Glutamatergic neuron (in vitro differentiated cells): ENCODE measurements at places on chromosomes 3 and 15.
A peak's percentile ranks its signal among the peaks of the same experiment; 100 is the strongest.

- DNase-seq = peak; percentile 75
Measured at GRCh38 chr15:55289746-55290527, at the start of gene RAB27A. Gene RAB27A (minus strand): TSS chr15:55289813. CDS start chr15:55234934, 54,879 bp downstream.

GRCh38 chr3:134277066-134277660 lies 26.5 kb upstream of the RYK start:
- no peak for DNase-seq

DNA sequence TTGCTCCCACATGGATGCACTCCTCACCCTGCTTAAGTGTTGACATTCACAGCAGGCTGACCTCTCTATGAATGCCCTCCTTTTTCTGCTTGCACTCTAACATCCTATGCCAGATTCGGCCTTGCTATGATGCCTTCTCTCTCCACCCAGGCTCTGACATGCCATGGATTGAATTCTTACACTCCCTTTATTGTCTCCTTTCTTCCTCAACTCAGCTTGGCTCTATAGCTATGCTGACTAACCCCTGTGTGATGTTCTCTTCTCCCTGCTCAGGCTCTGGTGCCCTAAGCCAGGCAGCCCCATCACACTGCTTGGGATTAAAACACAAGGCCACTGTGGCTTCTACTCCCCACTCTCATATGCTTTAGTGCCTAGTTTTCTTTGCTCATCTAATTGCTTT lies 563.7 kb downstream of the NSUN3 start:
- no peak for DNase-seq

- DNase-seq = no peak
Measured at GRCh38 chr3:171173736-171174135, 147.2 kb upstream of the SLC2A2 start.

DNA sequence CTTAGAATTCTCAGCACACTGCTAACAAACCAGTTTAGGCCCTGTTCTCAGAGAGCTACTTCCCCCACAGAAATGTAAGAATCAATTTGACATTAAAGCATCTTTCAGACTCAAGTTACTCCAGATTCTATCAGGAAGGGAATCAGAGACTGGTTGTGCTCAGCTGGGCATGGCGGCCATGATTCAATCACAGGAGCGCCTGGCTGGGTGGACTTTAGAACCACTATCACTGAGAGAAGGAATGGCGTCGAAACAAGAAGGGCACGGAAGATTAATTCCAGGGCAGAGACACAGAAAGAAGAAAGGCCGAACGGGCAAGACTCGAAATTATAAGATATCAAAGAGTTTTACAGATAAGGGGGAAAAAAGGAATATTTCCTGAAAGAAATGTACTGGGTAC lies 6.2 kb downstream of the TNIK start:
- DNase-seq = no peak

GRCh38 chr3:113658107-113658506 lies 38.3 kb downstream of the USF3 start:
- no peak for DNase-seq

- no peak for DNase-seq
Measured at GRCh38 chr3:76043746-76044145, 258.4 kb upstream of the ZNF717 start.

DNA sequence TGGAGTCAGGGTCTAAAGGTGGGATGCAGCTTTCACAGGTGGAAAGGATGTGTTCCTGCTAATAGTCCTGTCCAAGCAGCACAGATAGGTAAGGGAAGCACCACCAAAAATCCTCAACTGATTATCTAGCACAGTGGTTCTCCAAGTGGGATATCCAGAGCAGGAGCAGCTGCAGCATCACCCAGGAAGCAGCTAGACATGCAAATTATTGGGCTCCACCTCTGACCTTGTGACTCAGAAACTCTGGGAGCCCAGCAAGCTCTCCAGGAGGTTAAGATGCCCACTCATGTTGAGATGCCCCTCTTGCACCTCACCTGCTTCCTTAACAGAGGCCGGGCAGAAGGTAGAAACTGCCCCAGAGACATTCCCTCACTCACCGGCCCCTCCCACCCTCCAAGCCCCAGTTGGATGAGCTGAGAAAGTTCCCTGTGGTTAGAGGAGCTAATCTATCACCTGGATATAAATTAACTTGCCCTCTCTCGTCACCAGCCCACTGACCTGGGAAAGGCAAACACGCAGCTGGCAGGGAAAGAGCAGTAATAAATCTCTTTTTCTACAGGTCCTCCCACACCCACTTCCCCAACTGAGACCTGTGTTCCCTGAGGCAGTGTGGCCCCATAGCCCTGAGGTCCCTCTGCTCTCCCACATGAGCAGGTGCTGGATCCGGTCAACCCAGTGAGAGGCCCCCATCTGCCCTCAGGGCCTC lies 39.3 kb downstream of the ADCY5 start:
- no peak for DNase-seq

- DNase-seq = no peak
Measured at GRCh38 chr3:65146179-65146578, 458.4 kb upstream of the ADAMTS9 start.

DNA sequence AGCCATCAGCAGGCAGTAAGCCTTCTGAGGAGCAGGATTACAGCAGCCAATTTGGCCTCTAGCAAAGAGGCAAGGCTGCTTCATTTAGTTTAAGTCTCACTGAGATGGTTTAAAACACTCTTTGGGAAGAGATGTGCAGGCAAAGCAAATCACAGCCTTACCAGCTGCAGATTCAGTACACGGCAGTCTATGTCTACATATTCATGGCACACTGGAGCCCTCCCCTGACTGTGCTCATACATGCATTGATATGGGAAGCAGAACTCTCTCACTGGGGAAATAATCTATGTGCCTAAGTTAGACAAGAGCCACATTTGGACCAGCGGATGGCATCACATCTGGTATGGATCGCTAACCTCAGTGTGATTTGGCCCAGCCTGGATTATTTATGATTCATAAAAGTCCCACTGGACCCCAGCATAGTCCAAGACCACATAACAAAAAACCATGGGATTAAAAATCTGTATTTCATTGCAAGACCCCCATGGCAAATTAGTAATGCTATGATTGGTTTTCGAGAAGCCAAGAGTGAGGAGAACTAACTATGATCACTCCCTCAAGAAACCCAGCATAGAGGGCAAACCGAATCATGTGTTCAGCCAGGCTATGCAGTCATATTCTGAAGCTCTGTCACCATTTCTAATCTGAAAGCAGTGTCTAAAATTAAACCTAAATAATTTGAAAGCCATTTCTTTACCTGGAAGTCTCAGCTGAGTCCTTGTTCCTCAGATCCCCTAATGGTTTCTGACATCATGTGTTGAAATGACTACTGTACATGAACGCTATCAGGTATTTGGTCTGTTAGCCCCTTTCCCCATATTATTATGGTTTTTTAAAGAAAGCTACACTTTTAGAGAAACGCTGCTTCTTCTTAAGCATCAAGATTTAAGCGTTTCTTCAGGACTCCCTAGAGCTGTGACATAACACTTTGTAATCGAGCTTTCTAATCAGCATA lies 1.2 kb downstream of the PRICKLE2 start:
- DNase-seq = no peak

DNA sequence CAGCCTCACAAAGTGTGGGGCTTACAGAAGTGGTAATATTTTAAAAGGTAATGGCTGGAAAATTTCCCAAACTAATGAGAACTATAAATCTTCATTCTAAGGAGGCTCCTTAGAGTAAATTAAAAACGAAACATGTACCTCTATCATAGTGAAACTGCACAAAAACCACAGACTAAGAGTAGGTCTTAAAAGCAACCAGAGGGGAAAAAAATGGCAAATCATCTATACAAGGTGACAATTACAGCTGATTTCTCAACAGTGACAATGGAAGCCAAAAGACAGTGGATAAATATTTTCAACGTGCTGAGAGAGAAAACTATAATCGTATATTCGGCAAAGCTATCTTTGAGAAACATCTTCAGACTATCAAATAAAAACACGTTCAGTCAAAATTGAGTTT lies 20.6 kb downstream of the HEG1 start:
- no peak for DNase-seq

- DNase-seq = no peak
Measured at GRCh38 chr3:31469385-31469784, 63.3 kb upstream of the STT3B start.

DNA sequence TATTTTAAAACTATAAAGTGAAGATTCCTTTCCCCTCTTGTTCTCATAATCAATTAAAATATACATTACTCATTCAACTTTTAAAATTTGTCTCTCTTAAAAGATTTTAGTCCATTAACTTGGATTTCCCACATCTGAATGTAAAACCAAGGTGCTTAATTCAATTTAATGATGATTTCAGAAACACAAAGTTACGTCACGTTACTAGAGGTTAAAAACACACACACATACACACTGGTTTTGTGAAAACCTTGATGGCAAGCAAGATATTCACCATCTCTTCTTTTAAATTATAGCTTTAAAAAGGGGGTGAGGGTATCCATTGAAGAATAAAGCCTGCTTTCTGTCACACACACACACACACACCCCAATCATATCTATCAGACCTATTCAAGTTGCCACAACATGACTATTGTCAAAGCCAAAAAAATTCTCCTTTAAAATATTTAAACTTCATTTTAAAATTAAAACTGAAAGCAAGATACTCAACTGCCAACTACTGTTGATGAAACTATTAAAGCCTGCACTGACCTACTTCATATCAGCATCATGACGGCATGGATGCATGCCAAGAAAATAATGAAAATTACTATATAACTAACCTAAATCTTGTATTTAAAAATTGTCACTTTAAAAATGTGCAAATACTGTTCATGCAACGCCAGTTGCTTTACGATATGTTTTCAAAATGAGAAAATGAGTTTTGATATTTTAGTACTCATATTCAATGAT lies 2.1 kb downstream of the RFX7 start:
- DNase-seq = no peak

- no peak for DNase-seq
Measured at GRCh38 chr3:132469326-132469725, 52.0 kb downstream of the DNAJC13 start.

DNA sequence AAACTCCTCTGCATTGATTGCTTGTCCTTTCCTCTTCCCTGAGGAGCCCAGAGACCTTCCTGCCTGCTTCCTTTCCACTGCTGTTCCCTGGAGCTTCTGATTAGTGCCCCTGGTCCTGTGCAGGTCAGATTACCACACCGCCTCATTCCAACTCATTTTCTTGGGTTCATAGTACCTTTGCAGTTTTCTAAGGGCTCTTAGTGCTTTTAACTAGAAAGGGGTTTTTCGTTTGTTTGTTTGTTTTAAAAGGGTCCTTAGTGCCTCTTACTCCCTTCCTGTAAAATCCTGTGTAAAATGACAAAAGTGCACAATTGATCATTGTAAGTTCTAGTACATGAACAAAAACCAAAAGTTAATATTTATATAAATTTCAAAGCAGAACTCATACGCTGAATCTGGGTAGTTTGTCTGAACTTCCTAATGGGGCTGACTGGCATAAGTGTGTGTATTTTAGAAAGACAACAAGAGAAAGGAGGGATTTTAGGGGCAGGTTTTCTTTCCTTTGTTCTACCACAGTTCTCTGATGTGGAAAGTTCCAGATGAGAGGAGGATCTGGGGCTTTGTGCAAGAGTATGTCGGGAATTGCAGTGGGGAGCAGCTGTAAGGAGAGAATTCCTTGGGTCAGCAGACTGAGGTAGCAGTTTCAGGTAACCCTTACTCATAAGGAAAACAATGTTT lies 30.6 kb downstream of the SNRK start:
- no peak for DNase-seq

GRCh38 chr3:155135003-155135402 lies 54.9 kb downstream of the MME start:
- no peak for DNase-seq

DNA sequence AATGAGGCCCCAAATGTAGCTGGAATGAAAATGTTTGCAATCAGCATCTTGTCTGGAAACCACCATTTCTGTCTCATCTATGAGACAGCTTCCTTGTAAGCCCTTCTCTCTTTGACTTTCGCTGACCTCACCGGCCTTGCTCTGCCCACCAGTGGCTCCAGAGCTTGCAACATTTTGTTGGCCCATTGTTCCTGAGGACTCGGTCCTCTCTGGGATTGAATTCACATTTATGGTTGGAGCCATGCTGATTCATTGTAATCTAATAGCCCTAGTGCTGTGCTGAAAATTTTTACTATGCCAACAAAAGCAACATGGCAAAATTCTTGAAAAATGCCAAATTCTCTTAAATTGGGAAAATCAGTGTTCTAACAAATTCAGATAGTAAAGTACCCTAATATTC lies 37.2 kb downstream of the ABHD5 start:
- DNase-seq = no peak

DNA sequence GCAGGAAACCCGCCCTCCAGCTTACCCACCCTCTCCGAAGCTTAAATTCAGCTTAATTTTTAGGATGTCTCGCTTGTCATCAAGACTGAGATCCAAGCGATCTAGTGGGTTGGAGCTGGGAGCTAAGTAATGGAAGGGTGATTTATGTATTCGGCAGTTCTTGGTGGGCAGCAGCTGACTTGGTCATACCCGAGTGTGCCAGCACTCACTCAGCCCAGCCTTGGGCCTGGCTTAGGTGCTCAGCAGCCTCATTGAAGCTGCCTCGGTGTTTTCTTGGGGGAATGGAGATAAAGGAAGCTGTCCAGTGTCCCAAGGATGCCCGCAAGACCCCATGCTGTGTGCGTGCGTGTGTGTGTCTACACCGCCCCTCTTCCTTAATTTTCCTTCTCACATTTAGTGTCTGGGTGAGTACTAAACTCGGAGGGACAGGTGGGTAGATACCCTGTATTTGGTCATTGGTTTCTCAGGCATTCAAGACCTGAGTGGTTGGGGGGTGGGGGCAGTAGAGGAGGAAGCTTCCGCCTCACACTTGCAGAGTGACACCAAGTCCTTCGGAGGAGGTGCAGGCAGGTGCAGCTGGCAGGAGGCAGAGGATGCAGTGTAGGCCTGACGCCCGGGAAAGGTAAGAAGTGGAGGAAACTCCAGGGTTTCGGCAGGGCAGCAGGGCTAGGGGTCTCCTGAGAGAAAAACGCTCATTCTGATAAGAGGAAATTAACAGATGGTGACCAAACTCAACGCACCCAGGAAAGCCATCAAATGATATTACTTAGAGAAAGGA lies 92.8 kb downstream of the PCSK6 start:
- no peak for DNase-seq

DNA sequence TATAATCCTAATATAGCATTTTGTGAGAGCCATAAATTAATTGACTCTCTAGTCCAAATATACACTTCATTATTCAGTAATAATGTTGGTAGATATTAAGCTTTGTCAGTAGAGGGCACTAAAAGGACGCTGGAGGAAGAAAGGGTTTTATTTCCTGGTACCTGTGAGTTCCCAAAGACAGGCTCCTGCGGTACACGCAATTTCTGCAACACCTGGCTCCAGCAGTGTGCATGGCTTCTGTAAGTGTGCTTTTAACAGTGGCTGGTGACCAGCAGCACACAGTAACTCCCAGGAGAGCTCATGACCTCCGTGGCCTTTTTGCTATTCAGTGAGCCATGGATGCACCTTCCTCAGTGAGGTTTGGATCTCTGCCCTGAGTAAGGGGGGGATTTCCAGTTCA lies 338.3 kb upstream of the ZNF385D start:
- DNase-seq = peak; percentile 27

DNA sequence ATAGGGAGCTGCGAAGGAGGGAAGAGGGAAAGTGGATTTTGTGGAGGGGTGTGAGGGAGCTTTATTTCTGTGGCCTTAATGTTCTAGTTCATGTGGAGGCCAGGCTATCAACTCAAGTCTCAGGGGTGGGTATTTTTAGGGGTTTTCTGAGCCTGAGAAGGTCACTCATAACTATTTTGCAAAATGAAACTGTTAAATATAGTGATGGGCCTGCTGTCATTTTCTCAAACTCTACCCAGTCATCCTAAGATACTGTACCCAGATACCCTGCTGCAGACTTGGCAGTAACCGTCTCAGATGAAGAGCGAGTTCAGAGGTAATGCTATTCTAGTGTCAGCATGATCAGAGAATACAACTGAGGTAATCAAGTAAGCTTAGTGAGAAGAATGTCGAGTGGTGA lies 545.0 kb upstream of the TBL1XR1 start:
- no peak for DNase-seq
